CD4-positive, alpha-beta T cell treated with Interleukin-15 for 1 hour (primary cell): ENCODE measurements at places on chromosomes 4 and X.

DNA sequence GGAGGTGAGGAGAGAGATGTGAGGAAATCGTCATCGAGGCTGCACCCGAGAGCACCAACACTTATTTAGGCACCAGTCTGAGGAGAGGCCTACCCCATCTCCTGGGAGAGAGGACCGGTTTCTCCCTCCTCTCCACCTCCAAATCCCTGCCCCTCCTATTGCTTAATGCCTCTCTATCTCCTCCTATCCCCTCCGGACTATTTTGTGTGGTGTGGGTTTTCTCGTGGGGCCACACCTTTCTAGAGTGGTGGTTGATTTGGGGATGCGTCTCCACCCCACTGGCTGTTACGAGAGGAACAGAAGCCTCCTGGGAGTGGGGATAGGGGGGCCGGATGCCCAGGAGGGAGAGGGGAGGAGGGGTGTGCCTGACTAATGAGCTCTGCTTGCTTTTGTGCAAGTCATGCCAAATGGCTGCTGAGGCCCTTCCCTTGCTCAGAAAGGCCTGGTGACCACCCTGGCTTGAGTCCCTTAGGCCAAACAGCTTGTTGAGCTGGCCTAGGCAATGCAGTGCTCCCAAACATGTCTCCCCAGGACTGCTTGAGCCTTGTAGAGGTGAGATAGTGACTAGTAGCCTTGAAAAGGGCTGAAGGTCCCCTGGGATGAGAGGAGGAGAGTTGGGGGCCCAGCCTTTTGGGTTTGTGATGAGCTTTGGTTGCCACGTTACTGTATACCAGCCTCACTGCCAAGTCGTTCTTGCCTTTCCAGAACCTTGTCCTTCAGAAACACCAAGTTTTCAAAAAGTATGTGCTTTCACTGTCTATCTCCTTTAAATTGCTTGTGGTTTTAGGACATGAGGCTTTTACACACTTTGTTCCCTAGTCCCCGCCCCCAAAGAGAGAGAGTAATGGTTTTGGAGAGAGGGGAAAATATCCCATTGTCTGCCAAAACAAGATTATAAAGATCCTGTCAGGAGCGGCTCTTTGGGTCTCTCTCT lies 1.2 kb downstream of the MSN start:
- DNase-seq, result peak; percentile 65

GRCh38 chr4:42655921-42656678 lies 805 bp downstream of the ATP8A1 start:
- DNase-seq, result peak; percentile 55

GRCh38 chr4:183342541-183343533 lies 20.6 kb upstream of the CLDN24 start:
- no peak for DNase-seq

DNA sequence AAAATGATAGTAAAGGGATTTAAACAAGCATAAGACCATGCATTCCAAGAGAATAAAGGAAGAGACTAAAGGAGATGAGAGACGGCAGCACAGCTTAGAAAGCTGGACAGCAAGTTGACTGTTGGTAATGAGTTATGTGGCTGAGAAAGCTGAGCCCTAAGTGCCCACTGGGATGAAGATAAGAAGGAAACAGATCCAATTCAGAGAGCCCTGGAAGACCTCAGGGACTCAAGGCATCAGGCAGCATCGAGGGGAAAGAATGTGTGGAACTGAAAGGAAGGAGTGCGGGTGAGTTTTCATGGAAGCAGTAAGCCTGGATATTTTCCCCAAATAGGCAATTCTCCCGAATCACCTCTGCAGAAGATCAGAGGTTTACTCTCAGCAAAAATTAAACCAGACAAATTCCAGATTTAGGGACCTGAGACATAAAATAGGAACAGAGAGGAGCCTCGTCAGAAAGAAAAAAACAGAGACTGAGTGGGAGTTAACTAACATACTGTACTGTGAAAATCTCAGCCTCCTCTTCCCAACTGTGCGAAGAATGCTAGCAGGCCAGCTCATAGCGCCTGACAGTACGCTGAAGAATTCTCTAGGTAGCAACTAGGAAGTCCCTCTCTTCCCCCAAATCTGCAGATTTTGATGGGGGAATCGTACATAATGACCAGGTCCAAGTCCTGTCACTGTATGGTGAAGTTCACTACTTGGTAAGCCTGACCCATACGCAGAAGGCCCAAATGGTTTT lies 187.7 kb upstream of the TAPT1 start:
- DNase-seq, result no peak

DNA sequence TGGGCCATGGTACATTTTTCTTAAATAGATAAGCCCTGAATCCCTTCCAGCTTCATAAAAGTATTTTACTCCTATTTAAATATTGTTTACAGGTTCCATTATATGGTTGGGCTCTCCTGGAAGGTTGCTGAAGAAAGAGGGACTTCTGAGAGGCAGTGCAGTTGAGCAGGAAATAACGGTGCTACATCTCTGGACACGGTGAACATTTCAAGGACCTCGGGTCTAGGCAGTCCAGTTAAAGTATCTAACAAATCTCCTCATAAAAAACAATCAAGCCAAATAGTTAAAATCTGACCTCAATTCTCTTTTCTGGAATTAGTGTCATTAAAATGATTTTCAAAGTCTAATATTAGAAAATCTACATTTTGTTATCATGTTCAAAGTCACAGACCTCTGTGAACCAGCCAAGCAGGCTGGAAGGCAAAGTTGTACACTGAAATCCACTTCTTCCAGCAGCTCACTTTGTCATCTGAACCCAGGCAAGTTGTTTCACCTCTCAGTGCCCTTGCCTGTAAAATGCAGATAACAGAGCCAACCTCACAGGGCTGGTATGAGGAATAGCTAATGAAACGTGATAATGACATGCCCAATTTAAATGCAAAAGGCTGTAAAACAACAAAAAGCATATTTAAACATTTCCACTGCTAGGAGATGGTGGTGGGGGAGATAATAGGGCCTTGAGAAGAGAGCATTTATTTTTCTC lies 267.0 kb upstream of the KLF3 start:
- DNase-seq, result no peak

DNA sequence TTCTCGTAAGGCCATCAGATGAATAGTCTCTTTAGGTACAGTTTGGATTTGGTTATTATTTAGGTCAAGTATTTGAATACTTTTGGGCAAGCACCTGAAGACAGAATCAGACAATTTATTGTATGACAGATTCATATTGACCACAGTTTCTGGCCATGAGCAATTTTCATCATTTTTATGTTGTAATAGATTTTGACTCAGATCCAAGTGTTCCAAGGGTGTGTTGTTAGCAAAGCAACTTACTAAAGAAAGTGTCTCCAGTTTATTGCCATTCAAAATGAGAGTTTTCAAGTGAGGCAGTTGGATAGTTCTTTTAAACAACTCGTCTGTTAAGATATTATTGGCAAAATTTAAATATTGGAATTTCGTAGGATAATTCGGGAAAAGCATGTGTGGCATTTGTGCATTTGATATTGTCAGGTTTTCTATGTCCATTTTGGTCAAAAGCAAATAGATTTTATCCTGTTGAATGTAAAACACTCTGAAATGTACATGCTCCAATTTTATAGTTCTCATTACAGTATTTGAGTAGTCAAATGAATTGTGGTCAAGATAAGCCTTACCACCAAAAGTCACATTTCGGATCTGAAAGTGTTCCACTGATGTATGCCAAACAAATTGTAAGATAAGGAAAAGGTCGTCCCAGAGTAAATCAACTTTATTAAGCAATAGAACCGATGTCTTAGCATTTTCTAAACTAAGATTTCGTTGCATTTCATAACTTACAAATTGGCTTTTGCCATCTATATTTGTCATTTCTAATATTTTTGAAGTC lies 8.4 kb downstream of the TLR10 start:
- DNase-seq, result no peak

DNA sequence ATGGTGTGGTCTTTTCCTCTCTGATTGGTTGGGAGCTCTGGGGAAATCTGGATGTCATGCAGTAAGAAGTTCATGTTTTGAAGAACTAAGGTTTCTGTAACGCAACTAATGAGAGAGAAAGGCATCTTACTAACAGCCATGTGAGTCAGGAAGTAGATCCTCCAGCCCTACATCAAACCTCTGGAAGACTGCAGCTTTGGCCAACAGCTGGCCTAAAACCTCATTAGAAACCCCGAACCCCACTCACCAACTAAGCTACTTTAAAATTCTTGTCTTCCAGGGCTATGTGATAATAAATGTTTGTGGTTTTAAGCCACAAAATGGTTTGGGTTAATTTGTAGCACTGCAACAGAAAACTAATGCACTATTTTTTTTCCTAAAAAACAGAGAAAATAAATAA lies 549.0 kb upstream of the GRID2 start:
- no peak for DNase-seq

DNA sequence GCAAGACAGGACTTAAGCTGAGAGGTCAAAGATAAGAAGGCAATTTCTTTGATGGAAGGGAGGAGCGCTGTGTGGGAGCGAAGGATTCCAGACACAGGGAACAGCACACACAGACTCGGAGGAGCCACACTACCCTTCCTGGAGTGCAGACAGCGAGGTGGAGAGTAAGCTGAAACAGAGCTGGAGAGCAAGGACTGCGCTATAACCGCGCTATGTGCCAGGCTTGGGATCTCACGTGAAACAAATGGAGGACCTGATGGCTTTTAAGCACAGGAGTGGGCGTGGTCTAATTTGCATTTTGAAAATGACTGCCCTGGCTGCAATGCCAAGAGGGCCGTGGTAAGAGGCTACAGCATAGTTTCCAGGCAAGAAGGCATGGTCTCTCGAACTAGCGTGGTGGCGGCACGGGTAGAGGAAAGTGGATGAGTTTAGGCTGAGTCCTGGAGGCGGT lies 113.9 kb upstream of the SORBS2 start:
- DNase-seq, result no peak

DNA sequence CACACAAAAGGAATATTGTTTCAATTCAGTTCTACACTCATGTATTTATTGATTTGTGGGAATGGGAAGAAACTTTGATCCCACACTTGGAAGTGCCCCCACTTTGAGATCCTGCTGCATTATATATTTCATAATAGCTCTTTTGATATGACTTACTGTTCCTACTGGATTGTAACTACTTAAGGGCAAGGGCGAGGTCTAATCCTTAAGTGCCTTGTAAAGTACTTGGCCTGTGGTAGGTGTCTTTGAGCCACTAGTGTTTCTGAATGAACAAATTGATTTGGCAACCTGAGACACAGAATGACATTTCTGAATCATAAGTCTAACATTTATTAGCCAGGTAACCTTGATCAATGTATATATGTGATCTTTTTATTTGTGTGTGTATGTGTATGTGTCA lies 767.2 kb downstream of the RAB28 start:
- DNase-seq, result no peak

DNA sequence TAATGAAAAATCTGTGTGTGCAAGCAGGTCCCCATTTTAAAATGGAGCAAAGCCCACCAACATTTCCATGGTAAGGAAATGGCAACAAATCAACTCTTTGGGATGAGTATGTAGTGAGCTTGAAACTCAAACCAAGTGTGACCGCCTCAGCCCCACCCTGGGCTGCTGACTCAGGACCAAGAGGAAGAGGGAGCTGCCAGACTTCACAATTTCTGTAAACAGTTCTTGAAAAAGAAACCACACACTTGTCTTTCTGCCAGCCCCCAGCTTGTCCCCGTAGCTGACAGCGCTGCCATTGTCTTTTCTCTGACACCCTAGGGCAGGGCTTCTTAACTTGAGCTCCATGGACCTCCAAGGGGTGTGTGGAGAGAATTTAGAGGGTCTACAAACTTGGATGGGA lies 10.3 kb downstream of the RTL5 start:
- peak; percentile 68 for DNase-seq

DNA sequence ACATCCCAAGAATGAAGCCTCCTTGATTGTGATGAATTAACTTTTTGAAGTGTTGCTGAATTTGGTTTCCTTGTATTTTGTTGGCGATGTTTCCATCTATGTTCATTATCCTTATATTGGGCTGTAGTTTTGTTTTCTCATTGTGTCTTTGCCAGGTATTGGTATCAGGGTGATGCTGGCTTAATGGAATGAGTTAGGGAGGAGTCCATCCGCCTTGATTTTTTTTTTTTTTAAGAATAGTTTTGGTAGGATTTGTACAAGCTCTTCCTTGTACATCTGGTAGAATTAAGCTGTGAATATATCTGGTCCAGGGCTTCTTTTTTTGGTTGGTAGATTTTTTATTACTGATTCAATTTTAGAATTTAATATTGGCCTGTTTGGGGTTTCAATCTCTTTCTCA lies 166.1 kb upstream of the WDFY3 start:
- no peak for DNase-seq

GRCh38 chr4:182518421-182518820 lies 275.2 kb downstream of the TENM3 start:
- DNase-seq, result no peak

- DNase-seq, result no peak
Observed at GRCh38 chrX:55240788-55241340, 20.7 kb downstream of the PAGE5 start.

GRCh38 chr4:5511791-5512190 lies 196.6 kb downstream of the EVC2 start:
- DNase-seq, result no peak

DNA sequence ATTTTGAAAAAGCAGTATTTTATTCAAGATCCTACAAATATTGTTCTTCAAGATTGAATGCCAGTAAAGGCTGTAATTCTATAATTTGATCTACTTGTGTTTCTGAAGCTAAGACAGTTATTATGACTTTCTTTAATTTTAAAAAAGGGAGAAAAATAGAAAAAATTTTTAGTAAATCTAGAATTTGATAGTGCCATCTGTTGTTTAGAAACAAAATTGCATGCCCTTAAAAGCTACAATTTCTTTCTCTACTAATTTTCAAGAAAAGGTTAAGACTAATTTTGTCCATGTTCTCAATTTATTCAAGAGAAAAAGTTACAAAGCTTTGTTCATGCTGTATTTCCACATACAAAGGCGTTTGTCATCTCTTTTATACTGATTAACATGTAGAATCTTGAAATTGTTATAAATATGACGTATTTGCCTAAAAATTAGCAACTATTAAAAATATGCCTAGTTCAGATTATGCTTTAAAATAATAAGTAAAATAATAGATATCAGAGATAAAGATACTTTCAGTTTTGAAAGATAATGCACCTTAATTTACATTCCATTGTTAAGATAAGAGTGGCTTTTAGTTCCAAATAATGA lies 25.6 kb upstream of the MMRN1 start:
- DNase-seq, result no peak

GRCh38 chrX:23901805-23902204 lies 5.9 kb downstream of the APOO start:
- peak; percentile 41 for DNase-seq

GRCh38 chr4:53192496-53192895 lies 173.4 kb downstream of the SCFD2 start:
- DNase-seq, result no peak

DNA sequence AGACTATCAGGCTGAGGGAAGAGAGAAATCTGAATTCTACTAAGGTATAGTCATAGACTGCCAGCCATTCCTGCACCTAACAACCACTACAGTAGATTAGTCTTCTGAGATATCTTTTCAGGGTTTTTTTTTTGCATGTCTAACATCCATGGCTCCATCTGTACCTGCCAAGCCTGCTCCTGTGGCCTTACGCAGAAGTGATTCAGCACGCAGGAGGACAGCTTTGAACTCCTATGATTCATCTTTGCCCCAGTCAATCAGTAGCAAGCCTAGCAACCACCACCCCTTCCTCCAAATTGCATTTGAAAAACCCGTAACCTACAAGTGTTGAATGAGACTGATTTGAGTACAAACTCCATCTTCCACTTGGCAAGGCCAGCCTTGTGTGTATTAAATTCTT lies 520.7 kb upstream of the HS3ST1 start:
- no peak for DNase-seq
